D341Med (cell line): ENCODE measurements at places on chromosomes 4 and X.

- DNase-seq = no peak
These were observed 24.1 kb downstream of the SMIM43 start for GRCh38 chr4:121740796-121741409.

- no peak for DNase-seq
These were observed 37.3 kb downstream of the SLIT2 start for GRCh38 chr4:20288846-20289512.

DNA sequence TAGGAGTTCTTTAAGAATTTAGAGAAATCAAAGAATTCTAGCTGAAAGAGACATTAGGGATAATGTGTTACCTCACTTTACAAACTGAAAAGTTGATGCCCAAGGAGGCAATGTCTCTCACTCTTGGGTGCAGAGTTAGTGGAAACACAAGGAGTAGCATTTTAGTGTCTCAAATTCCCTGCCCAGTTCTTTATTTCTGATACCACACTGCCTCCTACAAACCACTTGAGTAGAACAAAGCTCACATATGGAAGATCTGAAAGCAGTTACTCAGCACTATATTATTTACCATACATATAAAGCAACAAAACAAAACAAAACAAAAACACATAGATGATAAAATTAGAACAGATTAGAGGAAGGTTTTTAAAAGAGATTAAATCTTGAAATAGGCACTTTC lies 124.2 kb downstream of the REELD1 start:
- DNase-seq = no peak

- DNase-seq = no peak
These were observed 11.3 kb downstream of the SHOX start for GRCh38 chrX:641671-642435.

- DNase-seq = no peak
These were observed 80.7 kb downstream of the SNX25 start for GRCh38 chr4:185290018-185290607.

DNA sequence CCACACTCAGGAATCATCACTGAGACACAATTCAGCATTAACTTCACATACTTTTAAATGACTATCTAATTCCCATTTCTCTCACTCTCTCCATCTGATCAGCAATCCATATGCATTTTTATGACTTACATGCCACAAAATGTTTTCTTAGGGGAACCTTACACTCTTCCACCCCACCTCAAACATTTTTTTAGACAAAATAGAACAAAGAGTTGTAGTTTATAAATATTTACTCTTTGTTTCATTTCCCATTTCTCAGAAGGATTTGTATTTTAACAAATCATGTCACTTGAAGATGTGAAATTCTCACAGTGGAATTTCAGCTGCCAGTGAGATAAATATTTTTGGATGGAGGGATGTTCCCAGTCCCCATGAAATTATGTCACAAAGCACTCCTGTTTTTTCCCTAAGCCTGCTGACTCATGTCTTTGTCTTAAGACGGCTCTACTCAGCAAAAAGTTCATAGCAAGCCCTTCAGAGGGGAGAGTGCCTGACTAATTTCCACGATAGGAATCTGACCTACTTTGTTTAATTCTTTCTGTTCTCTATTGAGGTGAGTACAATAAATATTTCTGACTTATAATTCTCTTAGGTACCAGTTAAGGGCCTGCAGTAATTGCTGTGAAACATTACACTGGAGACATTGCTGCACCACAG lies 257.7 kb downstream of the THOC2 start:
- no peak for DNase-seq

- no peak for DNase-seq
These were observed 23.9 kb downstream of the PRDM8 start for GRCh38 chr4:80221161-80221560.
